ENCODE measurements at places on chromosomes 5 and 9. TPM values are rescaled to one million over a fixed set of nuclear protein-coding genes. Genes with fewer than 3 reads are reported as not detected.

FAM174A gene
- 35.3 TPM for total RNA-seq

HRH2 gene
- not detected for total RNA-seq

CENPH gene
- 3.3 TPM for total RNA-seq

DCTN3 gene
- total RNA-seq: 73.4 TPM

DRD1 gene
- total RNA-seq: not detected

ERCC8 gene
- total RNA-seq: 13.1 TPM

TMEM252 gene
- not detected for total RNA-seq

EXOC3 gene
- 37.5 TPM for total RNA-seq

ZBED3 gene
- 0.53 TPM for total RNA-seq

MOCS2 gene
- total RNA-seq: 15.8 TPM

RASEF gene
- total RNA-seq: 14.2 TPM

CLIC3 gene
- 2.1 TPM for total RNA-seq

DNA sequence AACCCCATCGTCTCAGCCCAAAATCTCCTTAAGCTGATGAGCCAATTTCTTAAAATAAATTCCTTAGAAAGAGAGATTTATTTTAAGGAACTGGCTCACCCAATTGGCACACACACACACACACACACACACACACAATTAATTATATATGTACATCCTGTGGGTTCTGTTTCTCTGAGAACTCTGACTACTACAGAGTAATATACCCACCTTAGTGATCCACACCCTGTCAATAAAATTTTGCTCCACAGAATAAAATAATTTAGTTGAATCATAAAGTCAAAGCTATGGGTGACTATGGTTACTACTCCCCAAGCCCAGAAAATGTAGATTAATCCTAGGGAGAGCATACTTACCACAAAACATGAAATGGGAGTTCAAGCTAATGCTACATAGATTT is 131.0 kb downstream of the DMAC1 start:
- DNase-seq: no peak

DNA sequence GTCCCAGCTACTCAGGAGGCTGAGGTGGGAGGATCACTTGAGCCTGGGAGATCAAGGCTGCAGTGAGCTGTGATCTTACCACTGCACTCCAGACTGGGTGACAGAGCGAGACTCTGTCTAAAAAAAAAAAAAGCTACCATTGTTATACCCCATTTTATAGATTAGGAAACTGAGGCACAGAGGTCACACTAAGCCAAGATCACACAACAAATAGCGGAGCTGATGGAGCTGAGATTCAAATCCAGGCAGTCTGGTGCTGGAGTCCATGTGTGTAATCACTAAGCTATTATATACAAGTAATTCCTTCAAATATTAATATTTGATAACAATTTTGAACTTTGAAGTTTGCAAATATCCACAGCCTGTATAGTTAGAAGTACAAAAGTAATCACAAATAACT is 6.0 kb upstream of the SLC12A2 start:
- no peak for DNase-seq

DNA sequence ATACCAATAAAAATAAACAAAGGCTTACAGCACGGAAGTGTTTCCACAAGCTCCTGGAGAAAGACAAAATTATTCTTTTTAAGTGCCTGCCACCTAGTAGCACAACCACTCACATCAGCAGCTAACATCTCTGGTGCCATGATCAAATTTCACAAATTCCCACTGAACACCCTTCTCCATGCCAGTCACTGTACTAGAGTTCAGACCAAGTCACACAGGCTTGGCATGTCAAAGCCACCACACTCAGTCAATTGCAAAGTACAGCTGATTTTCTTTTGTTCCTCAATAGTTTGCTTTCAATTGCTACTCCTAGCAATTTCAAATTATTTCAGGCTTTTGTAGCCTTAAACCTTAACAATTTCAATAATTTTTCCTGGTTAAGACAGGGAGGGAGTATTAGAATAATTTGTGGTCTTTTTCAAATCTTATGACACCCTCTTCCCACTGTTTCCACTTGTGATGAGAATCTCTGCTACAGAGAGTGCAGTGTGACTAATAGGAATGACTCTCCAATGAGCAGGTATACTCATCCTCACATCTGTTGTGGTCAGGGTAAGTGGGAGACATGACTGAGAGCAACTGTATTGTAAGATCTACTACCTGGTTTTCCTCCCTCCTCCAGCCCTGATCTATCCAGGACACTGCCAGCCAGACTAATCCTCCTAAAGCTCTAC is 46.2 kb downstream of the RNF145 start:
- DNase-seq: peak; percentile 96

DNA sequence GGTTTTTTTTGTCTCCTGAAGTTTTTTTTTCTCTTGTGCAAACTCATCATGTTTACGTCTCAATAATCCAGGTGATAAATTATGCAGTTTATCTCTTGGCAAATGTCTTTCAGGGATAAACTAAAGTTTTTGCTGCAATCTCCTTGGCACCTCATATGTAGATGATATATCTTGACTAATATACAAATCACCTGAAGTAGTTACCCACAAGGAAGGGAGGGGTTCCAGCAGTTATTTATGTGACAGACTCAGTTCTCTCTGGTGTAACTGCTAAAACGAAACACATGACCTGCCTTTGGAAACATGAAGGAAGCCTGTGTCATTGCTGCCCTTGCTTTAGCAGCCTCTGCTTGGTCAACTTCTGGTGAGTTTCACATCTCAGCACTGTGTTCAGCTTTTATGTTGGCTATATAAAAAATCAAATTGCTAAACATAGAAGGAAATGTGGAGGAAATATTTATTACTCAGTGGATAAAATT is 39.3 kb upstream of the KIAA1958 start:
- peak; percentile 56 for DNase-seq

DNA sequence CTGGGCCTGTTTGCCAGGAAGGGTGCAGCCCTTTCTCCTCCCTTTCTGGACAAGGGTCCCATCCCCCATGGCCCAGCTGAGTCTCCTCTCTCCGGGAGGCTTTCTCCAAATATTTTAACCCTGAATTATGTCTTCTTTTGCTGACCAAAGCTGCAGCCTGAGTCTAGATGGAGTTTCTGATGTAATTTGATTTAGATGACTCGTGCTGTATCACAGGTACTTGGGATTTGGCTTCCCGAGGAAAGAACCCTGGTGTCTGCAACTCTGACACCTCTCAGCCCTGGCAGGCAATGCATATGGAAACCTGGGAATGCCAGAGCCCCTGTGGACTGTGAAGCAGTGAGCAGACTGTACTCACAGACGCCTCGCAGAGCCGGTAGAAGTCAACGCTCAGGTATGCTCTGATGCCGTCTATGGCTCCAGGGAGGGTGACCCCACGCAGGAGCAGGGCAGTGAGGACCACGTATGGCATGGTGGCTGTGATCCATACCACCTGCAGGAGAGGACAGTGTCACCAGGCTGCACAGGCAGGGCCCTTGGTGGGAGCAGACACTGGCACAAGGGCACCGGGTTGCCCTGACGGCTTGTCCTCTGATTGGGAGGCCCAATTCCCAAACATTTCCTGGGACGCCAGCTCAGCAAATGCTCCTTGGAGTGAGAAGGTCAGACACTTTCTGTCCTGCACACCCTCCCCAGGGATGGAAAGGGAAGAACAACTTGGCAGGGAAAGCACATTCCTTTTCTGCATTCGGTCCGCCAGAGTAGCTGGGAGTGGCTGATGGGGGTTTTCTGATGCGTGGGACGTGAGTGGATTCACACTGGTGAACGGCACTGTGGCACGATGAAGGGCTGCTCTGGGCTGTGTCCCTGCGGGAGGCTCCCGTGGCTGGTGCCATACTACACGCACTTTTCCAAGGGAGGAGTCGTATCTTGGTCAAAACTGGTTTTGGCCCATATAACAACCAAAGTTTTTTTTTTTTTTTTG is 24.7 kb downstream of the SLC6A3 start:
- DNase-seq: peak; percentile 10

DNA sequence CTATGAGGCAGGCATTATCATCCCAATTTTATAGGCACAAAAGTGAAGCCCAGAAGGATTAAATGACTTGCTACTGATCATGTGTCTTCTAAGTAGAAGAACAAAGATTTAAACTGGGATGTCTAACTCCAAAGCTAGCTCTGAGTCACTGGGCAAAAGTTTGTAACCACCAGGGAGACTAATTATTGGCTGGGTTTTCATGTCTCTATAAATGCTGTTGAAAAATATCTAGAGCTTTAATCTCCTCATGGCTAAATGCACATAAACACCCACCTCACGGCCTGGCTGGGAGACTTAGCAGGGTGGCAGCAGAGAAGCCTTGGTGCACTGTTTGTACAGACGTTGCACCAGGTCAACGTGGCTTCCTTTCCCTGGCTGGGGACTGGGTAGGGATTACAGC is 144.6 kb downstream of the MELK start:
- no peak for DNase-seq

DNA sequence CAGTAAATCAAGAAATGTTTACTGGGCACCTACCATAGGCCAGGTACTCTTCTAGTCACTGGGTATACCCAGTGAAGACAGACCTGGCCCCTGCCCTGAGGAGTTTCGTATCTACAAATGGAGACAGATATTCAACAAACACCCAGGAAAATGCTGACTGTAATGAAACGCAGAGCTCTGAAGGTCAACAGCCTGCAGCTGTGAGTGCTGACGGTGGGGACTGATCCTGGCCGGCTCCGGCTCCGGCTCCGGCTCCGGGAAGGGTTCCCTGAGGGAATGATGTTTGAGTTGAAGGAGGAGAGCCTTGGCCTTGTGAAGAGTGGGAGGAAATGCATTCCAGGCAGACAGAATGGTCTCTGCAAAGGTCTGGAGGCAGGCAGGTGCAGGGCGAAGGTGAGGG is 23.1 kb downstream of the FGFR4 start:
- DNase-seq: no peak

- no peak for DNase-seq
Observed at GRCh38 chr5:174211277-174211626, 165.7 kb downstream of the NSG2 start.

GRCh38 chr5:117143406-117143805 is 568.8 kb upstream of the SEMA6A start:
- DNase-seq: no peak

- DNase-seq: peak; percentile 61
Observed at GRCh38 chr5:32790411-32790951, 79.4 kb downstream of the NPR3 start.

- DNase-seq: no peak
Observed at GRCh38 chr9:130785053-130785452, 50.0 kb upstream of the ABL1 start.

GRCh38 chr5:72510610-72511181 is 3.5 kb upstream of the ZNF366 start:
- peak; percentile 34 for DNase-seq

GRCh38 chr5:1079486-1079885 is 32.4 kb downstream of the SLC12A7 start:
- DNase-seq: no peak

DNA sequence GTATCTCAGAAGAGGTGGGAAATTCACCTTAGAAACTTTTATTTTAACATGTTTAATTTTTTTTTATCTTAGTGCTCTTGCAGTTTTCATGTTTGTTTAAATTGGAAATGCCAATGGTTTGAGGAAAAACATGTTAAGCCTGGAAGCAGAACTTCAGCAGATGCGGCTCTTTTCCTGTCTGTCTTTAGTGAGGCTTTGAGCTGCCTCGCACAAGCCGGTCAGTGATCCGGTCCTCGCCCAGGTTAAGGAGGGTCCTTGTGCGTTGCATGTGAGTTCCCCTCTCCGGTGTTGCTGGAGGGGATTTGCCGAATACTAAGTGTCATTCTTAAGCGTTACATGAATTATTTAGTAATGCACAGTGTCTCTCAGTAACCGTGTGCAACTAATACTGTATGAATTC is 9.4 kb upstream of the PLEKHG4B start:
- no peak for DNase-seq

GRCh38 chr5:369151-369868 is 47.8 kb downstream of the AHRR start:
- DNase-seq: no peak

GRCh38 chr9:19163631-19164030 is 36.3 kb upstream of the PLIN2 start:
- DNase-seq: no peak

GRCh38 chr9:76887003-76887821 is 18.7 kb downstream of the PRUNE2 start:
- no peak for DNase-seq

- peak; percentile 34 for DNase-seq
Observed at GRCh38 chr5:134769206-134769605, 10.6 kb downstream of the DDX46 start.

DNA sequence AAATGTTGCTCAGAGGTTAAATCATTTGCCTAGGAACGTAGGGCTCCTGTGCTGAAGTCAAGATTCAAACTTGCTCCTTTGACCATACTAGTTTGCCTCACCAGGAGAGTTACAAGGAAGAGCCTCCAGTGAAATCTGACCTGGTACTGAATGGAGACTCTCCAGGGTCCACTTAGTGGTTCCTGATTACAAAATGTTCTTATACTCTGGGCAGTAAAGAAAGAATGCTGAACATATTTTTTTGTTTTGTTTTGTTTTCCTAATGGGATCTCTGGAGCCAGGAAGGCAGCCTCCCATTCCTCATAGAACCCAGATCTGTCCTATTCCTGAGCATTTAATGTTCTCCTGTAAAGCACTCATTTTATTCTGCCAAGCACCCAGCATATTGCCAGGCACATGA is 256.5 kb upstream of the CLINT1 start:
- no peak for DNase-seq

DNA sequence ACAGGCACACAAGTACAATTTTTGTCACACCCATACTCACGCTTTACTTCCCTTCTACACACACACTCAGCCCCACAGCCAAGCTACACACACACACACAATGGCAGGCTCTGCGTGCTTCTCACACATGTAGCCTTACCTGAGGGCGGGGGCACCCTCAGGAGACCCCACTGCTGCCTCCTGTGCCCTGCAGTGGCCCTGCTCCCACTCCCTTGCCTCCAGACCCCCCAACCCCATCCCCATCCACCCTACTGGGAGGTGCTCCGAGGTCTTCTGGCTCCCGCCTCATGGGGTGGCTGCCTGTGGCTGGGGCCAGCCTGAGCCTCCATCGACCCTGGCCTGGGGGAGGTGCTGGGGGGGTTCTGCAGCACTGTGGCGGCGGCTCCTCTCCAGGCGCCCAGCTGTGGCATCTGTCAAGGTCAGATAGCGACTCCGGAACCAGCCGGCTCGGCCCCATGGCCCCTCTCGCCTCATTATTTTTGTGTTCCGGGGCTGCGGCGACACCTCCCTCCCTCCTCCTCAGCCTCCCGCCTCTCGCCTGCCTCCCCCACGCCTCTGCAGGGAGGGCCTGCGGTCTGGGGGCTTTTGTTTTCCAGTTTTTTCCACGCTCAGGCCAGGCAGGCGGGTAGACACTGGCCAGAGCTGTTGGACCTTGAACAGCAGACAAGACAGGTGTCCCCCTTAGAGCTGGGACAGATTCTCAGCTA is 21.7 kb downstream of the CXXC5 start:
- no peak for DNase-seq

GRCh38 chr5:157072508-157072907 is 13.6 kb upstream of the HAVCR1 start:
- no peak for DNase-seq

DNA sequence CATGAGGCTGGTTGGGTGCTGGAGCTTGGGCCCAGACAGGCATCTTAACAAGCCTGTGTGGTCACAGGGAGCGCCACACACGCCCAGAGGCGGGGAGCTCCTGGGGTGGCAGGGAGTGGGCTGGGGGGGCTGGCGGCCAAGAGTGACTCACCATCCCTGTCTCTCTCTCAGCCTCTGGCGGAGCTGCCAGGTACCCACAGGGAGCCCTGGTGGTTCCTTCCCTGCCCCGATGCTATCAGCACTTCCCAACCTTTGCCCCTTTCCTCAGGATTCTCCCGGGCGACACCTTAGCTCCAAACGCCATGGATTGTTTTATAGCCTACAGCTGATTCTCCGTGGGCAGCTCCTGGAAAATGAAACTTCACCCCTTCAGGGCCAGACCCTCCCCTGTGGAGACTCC is 5.5 kb downstream of the SLC9A3 start:
- DNase-seq: no peak
